Cerebellar nuclear complex (tissue), 1 donor: ENCODE measurements at places on chromosomes 1 and 21.

GRCh38 chr1:205054013-205054412, 11.0 kb downstream of the CNTN2 start:
- no peak for DNase-seq

DNA sequence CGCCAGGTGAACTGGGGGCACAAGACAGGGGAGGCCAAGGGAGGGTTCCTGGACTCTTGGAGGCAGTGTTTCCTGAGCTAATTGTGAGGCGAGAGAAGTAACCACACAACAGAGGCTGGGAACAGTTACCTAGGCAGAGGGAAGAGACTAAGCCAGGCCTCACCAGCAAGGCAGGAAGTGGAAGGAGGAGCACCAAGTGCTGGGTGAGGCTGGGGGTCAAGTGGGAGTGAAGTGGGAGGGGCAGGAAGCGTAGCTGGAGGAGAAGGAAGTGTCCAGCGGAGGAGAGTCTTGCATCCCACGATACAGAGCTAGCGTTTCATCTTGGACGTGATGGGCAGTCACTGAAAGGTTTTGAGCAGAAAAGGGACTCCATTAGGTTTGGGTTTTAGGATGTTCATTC, 48.3 kb upstream of the CAPZB start:
- no peak for DNase-seq

DNA sequence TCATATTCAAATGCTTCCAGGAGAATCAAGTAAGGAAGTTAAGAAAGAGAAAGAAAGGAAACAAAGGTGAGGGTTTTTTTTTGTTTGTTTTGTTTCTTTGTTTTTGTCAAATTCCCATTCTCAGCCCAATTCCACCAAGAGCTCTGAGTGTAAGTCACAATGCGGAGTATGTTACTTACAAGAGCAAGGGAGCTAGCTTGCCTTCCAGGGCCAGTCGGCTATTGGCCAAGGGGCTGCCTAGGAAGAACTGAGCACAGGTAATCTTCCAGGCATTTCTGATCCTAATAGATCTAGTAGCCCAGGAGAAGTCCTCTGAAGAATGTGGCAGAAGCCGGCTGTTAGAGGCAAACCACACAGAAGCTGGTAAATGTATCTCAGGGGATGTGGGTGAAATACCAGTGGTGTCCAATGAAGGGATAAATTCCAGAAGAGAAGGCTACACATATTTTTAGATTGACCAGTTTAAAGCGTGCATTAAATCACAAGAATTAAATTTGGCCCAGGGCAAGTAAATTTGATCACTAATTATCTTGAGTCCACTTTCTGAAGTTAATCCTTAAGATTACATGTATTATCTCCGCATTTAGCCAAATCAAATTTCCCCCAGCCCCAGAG, 239.6 kb upstream of the ADAMTS5 start:
- no peak for DNase-seq

DNA sequence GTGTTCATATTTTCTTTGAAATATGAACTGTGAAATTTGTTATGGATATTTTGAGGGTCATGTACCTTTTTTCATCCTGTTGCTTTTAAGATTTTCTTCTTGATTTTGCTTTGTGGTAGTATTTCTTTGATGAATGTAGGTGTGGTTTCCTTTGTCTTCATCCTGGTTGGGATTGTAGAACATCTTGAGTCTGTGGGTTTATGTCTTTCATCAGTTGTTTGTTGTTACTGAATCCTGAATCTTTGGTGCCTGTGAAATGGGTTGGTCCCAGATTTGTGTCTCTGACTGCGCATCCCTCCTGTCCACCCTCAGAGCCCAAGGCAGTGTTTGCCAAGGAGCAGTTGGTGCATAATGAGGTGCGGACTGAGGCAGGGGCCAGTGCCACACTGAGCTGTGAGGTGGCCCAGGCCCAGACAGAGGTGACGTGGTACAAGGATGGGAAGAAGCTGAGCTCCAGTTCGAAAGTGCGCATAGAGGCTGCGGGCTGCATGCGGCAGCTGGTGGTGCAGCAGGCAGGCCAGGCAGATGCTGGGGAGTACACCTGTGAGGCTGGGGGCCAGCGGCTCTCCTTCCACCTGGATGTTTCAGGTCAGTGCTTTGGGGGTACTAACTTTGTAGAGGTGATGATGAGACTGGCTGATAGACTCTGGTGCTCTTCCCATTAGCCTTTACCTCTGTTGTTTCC, 38.5 kb downstream of the OBSCN start:
- no peak for DNase-seq

- no peak for DNase-seq
Observed at GRCh38 chr1:11286735-11287410, 13.9 kb downstream of the UBIAD1 start.
